NCI-H2171 (cell line): ENCODE measurements at places on chromosomes 13 and 19.

DNA sequence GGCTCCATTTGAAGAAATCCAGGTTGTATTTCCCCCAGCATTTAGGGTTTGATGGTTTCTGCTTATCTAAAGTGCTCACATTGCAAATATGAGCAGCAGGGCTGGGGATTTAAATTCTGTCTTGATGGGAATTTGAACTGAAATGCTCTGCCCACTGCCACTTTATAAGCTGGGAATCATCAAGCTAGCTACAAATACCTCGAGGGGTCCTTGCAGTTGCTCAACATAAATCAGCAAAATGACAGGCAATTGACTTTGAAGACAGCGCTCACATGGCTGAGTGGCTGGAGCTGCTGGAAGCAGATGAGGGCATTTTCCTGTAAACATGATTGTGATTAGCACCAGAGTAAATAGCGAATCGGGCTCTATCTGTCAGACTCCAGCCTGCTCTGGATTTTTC, 39.4 kb upstream of the MEDAG start:
- DNase-seq: no peak

DNA sequence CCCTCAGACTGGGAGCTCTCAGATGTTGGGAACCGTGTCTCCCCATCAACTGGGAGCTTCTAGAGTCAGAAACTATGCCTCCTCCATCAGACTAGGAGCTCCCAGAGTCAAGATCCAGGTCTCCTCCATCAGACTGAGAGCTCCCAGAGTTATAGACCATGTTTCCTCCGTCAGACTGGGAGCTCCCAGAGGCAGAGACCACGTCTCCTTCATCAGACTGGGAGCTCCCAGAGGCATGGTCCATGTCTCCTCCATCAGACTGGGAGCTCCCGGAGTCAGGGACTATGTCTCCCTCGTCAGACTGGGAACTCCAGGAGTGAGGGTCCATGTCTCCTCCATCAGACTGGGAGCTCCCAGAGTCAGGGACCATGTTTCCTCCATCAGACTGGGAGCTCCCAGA, 10.0 kb downstream of the CEACAM16 start:
- DNase-seq: no peak

DNA sequence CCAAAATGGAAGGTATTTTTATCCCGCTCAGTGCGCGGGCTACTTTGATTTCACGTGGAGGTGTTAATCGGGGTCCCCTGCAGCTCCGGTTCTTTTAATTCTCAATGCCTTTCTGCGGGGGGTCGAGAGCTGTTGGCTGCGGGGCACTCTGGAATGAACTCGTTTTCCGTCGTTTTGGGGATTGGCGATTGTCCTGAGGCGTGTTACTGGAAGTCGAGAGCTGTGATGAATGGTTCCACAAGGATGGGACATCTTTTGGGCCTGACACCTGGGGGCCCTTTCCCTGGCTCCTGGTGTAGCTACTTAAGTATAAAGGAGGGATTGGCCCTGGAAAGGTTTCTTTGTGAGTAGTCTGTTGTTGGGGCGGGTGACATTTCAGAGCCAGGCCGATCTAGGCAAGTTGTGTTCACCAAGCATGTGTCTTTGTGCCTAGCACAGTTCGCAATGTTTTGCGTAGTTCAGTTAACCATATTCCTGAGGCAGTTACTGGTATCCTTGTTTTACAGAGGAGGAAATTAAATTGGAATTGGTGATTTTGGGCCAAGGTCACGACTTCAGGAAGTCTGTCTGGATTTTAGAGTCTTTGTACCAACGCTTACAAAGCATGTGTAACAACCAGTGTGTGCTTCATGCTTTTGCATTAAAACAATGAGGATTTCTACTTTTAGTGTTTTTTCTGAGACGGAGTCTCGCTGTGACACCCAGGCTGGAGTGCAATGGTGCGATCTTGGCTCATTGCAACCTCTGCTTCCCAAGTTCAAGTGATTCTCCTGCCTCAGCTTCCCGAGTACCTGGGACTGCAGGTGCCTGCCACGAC, 846 bp downstream of the RPL13A start:
- DNase-seq: no peak

DNA sequence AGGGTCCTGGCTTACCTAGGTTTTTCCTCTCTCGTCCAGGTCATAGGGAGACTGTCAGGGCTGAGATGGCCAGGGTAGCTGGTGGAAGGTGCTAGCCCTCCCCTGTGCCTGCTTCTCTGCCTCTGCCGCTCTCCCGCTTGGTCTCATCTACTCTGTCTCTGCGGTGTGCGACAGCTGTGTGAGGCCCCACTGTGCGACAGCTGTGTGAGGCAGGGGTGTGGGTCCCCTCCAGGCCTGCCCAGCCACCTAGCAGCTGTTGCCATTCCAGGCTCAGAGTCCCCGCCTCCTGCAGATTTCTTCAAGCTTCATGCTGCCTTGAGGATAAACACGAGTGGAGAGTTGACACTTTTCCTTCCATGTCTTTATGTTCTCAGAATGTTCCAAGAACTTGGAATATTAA, 53.0 kb downstream of the ARHGEF7 start:
- peak; percentile 53 for DNase-seq

- DNase-seq: no peak
Observed at GRCh38 chr19:45477713-45478453, 10.1 kb downstream of the FOSB start.

DNA sequence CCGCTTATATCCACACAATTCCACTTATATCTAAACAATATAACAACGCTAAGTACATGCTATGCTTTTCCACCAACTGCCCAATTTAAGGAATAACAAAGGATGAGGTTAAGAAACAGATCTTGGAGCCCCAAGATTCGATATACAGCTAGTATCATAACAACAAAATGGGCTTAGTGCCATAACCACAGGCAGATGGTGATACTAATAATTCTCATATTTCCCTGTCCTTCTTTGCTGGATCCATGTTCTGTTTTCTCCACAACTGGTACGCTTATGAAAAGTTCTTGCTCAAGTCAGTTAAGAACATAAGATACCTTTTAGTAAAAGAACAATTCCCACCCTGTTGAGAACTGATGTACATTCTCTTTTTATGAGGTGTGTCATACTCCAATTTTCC, 33.9 kb downstream of the CAB39L start:
- DNase-seq: no peak

DNA sequence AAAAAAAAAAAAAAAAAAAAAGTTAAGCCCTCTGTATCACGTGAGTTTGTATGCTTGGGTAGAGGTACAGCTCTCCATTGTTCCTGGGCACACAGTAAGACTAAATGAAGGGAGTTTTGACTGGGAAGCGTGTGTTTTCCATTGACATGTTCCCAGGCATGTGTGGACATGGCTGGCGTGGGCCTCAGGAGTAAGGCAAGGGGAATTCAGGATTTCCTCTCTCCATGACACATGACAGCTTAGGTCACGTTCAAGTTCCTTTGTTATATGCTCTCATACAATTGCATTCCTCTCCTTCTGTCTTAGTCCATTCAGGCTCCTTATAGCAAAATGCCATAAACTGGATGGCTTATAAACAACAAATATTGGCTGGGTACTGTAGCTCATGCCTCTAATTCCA, 17.1 kb upstream of the MAP3K10 start:
- DNase-seq: no peak

DNA sequence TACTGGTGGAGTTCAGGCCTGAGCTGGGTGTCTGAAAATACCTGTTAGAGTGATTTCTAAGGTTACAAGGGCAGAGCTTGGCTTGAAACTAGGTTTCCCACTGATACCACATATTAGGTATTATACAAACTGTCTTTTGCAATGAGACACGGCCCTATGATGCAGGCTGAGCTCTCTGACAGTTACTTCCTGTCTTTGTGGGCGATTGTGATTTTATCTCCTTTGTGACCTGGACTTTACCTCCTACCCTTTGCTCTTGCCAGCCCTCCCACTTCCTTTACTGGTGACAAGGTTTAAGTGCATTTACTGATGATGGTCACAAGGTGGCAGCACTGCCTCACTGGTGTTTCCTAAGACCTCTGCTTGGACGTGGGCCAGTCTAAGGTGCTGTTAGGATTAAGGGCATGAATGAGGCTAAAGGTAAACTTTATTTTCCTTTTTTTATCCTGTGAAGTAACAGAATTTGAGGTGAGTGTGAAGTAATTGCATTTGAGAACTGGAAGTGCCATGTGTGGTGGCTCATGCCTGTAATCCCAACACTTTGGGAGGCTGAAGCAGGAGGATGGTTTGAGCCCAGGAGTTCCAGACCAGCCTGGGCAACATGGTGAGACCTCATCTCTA, 7.7 kb upstream of the CXCL17 start:
- DNase-seq: peak; percentile 59

DNA sequence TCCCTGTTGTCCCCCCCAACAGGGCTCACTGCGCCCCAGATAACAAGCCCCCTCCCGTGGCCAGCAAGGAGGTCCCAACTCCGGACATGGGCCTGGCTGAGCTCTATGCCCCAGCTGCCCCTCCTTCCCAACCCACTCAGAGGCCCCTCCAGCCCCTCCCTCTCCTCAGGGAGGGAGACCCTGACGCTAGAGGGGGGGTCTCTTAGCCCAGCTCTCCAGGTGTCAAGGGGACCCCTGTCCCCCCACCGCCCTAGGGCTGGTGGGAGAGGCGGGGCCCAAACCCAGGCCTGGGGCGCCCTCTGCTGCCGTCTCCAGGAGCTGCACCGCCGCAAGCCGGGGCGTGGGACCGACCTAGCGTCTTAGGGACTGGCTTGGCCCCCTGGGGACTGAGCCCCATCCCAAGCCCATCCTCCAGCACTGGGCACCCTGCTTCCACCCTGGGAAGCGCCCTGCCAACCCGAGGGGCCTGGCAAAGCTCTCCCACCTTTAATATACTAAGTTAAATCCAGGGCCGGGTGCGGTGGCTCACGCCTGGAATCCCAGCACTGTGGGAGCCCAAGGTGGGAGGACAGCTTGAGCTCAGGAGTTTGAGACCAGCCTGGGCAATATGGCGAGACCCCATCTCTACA, 1.4 kb downstream of the GRIN3B start:
- DNase-seq: no peak

GRCh38 chr13:50484472-50485113, 358.9 kb downstream of the DLEU7 start:
- no peak for DNase-seq

DNA sequence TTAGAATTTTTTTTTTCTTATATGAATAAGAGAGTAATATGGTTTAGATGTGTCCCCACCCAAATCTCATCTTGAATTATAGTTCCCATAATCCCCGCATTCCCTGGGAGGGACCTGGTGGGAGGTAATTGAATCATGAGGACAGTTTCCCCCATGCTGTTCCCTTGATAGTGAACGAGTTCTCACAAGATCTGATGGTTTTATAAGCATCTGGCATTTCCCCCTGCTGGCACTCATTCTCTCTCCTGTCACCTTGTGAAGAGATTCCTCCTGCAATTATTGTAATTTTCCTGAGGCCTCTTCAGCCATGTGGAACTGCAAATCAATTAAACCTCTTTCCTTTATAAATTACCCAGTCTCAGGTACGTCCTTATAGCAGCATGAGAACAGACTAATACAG, 205.7 kb downstream of the MYO16 start:
- DNase-seq: no peak

DNA sequence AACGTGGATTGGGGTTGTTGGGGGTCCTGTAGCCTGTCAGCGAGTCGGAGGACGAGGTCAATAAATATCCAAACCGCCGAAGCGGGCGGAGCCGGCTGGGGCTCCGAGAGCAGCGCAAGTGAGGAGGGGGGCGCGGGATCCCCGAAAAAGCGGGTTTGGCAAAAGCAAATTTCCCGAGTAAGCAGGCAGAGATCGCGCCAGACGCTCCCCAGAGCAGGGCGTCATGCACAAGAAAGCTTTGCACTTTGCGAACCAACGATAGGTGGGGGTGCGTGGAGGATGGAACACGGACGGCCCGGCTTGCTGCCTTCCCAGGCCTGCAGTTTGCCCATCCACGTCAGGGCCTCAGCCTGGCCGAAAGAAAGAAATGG, 754 bp upstream of the SIX5 start:
- no peak for DNase-seq

DNA sequence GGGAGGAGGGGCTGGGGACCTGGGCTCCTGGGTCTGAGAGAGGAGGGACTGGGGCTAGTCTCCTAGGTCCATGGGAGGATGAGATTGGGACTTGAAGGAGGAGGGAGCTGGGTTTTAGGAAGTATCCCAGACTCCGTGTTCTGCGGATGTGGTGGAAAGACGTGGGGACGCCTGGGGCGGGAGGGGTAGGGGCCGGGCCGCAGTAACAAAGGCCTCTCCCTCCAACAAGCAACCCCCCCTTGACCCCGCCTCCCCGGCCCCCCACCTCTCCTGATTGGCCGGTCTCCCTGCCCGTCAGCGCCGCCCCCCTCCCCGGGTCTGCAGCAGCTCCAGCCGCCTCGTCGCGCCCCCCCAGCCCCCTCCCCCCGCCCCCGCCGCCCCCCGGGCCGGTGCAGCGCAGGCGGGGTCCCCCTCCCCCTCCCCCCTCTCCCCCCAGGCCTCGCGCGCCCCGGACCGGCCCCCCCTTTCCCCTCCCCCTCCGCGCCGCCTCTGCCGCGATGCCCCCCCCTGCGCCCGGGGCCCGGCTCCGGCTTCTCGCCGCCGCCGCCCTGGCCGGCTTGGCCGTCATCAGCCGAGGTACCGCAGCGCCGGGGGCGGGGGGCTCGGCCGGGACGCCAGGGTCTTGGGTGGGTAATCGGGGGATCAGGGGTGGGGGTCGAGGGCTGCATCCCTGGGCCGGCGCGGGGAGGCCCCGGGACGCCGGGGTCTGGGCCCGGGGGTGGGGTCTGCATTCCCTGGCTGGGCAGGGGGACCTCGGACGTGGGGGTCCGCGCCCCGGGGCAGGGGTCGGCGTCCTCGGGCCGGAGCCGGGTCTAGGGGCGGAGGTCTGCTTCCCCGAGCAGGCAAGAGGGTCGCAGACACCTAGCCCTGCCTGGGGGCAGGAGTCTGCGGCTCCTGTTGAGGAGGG, at the start of gene IGLON5:
TSS of gene IGLON5 (plus strand) at position 294 of the 907 bp plus-strand sequence. CDS start at position 498, 204 bp downstream.
- DNase-seq: no peak

DNA sequence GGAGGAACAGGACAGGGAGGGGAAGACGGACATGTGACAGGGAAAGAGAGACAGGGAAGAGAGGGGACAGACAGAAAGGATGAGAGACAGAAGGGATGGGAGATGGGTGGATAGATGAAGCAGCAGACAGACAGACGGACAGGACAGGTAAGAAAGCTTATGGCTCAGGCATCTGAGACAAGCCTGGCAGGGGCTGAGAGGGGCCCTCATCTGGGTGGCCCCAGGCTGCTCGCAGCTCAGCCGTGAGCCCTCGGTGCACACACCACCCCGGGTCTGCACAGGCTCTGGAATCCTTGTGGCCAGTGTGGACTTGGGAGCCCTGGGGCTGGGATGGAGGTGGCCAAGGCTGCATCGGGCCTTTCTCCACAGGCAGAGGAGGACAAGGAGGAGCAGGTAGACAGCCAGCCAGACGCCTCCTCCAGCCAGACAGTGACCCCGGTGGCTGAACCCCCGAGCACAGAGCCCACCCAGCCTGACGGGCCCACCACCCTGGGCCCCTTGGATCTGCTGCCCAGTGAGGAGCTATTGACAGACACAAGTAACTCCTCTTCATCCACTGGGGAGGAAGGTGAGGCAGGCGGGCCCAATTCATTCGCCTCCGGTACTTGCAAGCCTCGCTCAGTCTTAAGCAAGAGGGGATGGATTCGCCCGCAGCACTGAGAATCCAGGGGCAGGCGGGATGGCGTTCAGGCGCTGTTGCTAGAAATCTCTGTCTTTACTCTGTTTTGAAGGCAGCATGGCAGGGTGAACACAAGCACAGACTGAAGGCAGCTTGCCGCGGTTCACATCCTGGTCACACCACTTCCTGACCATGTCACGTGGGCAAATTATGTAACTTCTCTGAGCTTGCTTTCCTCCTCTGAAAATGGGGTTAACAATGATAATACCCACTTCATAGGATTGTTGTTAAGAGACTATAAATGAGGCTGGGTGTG, 14.0 kb downstream of the GRAMD1A start:
- DNase-seq: no peak

GRCh38 chr13:50124536-50125303, 109.5 kb downstream of the KCNRG start:
- DNase-seq: peak; percentile 95
